ENCODE measurements at places on chromosomes 7 and 10. TPM values are rescaled to one million over a fixed set of nuclear protein-coding genes. Genes with fewer than 3 reads are reported as not detected.

The LIPM gene
- not detected for total RNA-seq

The SORCS3 gene
- 1.2 TPM for total RNA-seq

The CTNNA3 gene
- 25.9 TPM for total RNA-seq

The ZNF212 gene
- total RNA-seq = 4.6 TPM

The ABCB1 gene
- total RNA-seq = 23.2 TPM

The MRLN gene
- total RNA-seq = not detected

The FAM237B gene
- not detected for total RNA-seq

The SPDYE5 gene
- not detected for total RNA-seq

The UNCX gene
- total RNA-seq = not detected

The PDCD4 gene
- 246 TPM for total RNA-seq

The SPDYE16 gene
- 0.03 TPM for total RNA-seq

The IGF2BP3 gene
- total RNA-seq = 75.7 TPM

The FRMPD2 gene
- total RNA-seq = 0.52 TPM
